Progenitor cell of endocrine pancreas (in vitro differentiated cells): ENCODE measurements at places on chromosomes 2 and 18.

- DNase-seq, result peak; percentile 34
Measured at GRCh38 chr18:77054606-77055428, 77.8 kb downstream of the MBP start.

DNA sequence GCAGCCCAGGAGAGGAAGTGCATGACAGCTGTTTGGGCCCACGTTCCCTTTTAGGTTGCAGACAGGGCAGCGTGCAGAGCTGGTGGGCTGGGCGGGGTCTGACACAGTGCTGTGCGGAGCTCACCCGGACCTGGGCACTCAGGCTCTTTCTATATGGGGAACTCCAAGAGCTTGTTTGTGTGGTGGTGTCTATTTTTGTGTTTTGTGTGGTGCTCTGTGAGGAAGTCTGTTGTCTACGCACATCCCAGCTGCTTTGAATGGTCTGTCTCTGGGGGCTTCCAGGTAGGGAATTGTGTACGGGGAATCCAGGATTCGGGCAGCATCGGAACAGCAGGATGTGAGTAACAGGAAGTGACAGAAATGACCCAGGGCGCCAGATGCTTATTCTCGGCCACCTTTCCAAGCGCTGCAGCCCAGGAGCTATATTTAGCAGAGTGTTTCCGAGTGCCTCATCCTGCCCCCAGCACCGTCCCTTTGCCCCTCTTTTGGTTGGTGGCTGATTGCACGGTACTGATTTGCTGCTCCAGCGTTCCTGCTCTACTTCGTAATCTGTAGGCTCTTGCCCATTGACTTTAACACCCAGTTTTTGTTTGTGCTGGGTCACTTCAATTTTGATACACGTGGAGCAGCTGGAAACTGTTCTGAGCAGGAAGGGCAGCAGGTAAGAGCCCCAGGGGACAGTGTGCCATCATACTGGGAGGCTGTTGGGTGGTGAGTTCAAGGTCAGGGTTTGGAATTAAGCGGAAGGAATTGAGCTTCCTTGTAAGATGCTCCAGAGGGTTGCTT lies 64.7 kb downstream of the DGKD start:
- no peak for DNase-seq

DNA sequence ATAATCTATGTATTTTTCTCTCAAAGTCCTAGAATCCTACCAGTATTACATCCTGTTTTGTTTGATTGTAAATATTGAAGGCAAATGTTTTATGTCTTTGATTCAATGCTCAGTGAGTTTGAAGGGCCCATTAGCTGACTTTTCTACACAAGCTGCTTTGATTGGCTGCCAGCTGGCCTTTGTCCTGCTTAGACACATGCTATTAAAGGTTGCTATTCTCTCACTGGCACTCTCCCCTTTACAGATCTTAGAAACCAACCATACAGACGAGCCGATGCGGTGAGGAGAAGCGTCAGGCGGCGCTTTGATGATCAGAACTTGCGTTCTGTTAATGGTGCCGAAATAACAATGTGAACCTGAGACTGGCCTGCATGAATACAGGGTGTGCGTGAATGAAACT lies 69.7 kb downstream of the PRPF40A start:
- DNase-seq, result no peak

DNA sequence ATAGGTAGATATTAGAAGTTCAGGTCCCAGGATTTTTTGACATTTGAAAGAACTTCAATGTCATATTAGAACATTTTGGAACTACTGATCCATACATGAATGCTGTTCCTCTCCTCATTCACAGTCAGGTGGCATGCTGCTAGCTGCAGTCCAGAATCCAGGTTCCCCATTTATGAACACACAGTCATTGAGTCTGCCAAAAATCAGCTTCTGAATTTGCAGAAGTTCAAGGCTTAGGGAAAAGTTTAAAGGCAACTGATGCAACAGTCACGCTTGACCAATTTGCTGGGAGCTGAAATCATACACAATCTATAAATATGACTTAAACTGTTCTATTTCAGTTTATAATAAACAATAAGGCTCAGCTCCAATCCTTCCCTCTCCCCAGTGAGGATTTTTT lies 17.3 kb upstream of the TTR start:
- DNase-seq, result no peak

DNA sequence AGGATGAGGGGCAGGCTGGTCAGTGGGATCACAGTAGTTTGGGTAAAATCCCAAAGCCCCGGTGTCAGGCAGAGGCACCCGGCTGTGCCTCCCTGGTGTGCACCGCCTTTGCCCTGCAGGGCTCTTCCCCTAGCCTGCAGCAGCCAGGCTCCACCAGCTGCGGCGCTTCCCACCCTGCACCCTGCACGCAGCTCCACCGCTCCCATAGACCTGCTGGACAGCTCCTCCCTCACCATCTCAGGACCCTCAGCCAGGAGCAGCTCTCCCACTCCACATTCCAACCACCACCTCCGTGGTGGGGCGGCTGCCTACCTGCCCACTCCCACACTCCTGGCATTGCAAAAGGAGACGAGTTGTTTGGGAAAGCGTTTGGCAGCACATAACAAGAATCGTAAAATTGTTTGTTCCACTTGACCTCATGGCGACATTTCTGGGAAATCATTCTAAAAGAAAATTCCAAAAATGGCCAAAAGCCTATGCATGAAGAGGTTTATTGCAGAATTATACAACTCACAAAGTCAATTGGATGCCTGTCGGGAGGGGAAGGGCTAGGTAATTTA lies 287.4 kb upstream of the HDAC4 start:
- no peak for DNase-seq

GRCh38 chr2:174844295-174844708 lies 80.0 kb upstream of the CHRNA1 start:
- DNase-seq, result no peak

DNA sequence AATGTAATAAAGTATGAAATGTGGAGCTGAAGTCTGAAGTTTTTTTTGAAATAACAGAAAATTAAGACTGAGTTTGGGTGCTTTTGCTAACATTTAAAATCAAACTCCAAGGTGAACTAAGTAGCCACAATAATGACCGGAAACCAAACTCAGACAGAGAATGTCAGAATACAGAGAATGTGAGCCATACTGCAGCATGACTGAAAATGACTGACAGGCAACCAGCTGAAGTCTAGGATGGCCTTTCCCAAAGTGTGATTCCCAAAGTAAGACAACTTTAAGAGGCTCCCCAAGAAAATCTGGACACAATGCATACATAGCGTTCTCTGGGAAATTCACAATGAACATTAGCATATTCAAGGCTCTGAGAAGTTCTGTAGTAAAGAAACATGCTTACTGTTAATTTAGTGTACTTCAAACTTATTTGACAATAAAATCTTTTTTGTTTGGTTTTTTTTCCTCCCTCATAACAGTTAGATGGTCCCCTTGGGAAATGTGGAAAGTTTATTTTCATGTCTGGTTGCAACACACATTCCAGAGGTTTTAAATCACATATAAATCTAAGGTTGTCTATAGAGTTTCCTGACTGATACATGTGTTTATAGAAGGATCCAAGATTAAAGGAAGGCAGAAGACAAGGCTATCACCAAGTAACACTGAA lies 28.6 kb downstream of the PLA2R1 start:
- no peak for DNase-seq

DNA sequence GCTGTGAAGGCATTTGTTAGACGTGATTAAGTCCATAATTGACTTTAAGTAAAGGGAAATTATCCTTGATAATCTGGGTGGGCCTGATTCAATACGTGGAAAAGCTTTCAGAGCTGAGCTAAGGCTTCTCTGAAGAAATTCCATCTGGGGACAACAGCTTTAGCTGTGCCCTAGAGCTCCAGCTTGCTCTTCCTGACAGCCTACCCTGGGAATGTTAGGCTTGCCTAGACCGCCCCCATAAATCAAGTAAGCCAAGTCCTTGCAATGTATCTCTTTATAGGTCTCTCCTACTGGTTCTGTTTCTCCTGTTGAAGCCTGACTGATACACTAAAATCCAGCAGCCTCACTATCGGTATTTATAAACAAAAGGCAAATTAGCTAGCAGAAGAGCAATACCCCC lies 160.0 kb downstream of the STK39 start:
- DNase-seq, result no peak

- DNase-seq, result no peak
Measured at GRCh38 chr2:100964681-100965169, 37.4 kb upstream of the RPL31 start.

GRCh38 chr2:221075203-221075602 lies 496.9 kb downstream of the EPHA4 start:
- DNase-seq, result no peak

DNA sequence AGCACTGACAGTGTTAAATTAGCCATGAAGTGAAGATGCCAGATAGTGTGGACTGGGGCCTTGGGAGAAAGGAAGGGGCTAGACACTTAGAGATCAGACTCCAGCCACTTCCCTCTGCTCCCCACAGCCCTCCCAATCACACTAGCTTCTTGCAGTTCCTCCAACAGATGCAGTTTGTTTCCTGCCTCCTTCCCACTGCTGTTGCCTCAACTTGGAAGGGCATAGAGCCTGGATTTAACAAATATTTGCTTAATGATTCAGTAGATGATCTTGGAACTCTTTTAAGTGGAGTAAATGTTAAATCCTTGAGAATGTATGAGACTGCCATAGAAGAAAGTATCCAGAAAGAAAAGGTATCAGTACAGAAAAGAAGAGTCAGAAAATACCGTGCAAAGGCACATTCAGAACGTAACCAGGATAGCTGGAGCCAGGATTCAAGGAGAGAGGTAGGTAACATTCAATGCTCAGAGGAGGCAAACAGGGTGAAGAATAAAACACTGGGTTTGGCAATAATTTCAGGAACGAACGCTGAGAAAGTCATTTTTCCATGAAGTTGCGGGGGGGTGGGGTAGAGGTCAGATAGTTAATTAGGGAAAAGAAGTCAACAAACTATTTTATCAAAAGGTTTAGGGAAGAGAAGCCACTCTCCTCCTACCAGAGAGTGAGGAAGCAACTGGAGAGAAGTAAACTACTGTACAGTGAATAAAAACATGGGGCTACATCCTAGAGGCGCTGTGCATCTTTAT lies 1.3 kb upstream of the BZW1 start:
- DNase-seq, result no peak

- no peak for DNase-seq
Measured at GRCh38 chr18:77124452-77124922, 8.1 kb downstream of the MBP start.

DNA sequence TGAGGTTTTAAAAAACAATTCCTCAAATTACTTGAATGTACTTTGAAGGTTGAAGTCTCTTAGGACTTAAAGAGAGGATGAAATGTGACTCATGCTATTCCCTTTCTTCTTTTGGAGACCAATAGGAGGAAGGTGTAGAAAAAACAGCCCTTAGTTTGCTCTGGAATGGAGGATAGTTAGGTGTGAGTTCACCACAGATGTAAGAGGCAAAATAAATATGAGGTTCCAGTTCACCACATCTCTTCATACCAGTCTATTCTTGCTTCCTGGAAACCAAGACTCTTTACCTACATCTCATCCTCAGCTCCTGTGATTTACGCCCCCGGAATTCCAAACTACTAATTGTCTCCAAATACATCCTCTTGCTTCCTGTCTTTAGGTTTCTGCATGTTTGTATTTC lies 77.5 kb upstream of the TTC21B start:
- DNase-seq, result no peak

DNA sequence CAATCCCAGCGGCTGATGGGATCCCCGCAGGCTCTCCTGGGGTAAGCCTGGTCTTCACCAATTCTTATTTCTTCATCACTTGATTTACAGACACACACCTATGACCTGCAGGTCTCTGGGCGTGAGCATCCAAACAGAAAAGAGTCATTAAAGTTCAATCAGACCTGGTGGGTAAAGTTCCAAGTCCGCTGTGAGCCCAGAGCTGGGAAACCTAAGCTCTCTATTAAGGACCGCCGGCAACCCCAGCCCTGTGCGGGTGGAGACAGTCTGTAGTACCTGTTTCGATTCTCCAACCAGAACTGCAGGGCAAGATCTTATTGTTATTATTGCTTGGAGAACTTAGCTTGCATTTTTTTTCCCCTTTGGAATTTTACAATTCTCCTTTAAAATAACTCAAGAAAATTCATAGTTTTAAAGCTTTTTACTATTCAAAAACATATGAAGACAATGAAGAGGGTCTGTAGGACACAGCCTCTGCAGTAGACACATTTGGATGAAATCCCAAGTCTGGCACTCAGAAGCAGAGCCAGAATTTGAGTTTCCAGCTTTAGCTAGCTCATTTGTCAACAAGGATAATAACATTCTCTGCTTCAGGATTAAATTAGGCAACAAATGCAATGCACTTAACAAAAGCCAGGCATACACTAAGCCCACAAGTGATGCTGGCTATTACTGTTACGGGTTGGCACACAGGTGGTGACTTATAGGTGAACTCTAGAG lies 376.4 kb downstream of the INSIG2 start:
- no peak for DNase-seq

GRCh38 chr2:223123855-223124610 lies 72.0 kb downstream of the KCNE4 start:
- DNase-seq, result no peak

DNA sequence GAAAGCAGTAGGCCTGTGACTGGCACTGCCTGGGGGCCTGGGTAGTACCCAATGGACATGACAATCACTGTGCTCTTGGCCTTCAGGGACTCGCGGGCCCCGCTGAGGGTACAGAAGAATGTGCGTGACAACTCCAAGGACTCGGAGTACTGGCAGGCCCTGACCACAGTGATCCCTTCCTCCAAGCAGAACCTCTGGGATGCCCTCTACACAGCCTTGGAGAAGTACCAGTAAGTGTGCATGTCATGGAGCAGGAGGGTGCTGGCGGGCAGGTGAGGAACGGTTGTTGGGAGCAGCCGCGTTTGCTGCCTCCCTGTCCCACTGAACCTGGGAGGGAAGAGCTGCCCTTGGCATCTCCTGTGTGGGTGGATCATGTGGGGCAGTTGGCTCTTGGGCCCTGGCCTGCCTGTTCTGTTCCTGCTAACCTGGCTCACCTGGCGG lies 23.3 kb downstream of the OTOF start:
- no peak for DNase-seq

- no peak for DNase-seq
Measured at GRCh38 chr18:35983818-35984217, 11.3 kb downstream of the RMP24 start.

DNA sequence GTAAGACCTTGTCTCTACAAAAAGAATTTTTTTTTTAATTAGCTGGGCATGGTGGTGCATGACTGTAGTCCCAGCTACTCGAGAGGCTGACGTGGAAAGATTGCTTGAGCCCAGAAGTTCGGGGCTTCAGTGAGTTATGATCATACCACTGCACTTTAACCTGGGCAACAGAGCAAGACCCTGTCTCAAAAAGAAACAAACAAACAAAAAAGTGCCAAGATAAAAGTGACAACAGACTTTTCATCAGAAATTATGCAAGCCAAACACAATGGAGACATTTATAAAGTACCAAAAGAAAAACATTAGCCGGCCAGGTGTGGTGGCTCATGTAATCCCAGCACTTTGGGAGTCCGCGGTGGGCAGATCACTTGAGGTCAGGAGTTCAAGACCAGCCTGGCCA lies 26.7 kb downstream of the HADHA start:
- no peak for DNase-seq

GRCh38 chr2:101341901-101342624 lies 33.6 kb upstream of the RNF149 start:
- DNase-seq, result peak; percentile 65

- no peak for DNase-seq
Measured at GRCh38 chr2:127170021-127170420, 50.1 kb downstream of the CYP27C1 start.
